ENCODE measurements at places on chromosomes 2 and 18. TPM values are rescaled to one million over a fixed set of nuclear protein-coding genes. Genes with fewer than 3 reads are reported as not detected.

GNAL gene
- 12.0 TPM for total RNA-seq

- DNase-seq, result no peak
Observed at GRCh38 chr2:12727641-12728040, 10.9 kb downstream of the TRIB2 start.

GRCh38 chr2:51025906-51026555 lies 5.9 kb downstream of the NRXN1 start:
- DNase-seq, result no peak

- no peak for DNase-seq
Observed at GRCh38 chr2:46379213-46380037, 82.2 kb downstream of the EPAS1 start.

DNA sequence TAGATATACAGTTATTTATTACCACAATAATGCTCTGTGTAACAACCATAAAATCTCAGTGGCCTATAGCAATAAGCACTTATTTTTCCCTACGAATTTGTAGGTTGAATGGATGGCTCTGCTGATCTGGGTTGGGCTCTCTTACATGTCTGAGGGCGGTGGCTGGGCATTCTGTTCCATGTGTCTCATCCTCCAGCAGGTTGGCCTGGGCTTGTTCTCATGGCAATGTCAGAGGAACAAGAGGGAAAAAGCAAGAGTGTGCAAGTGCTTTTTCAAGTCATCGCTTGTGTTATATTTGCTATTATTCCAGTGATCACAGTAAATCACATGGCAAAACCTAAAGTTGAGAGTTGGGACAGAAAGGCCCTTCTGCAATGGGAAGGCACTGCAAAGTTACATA lies 30.4 kb upstream of the MYO3B start:
- DNase-seq, result no peak

GRCh38 chr18:77677536-77677935 lies 427.9 kb downstream of the GALR1 start:
- no peak for DNase-seq

GRCh38 chr18:51316677-51317076 lies 119.2 kb upstream of the MEX3C start:
- no peak for DNase-seq

DNA sequence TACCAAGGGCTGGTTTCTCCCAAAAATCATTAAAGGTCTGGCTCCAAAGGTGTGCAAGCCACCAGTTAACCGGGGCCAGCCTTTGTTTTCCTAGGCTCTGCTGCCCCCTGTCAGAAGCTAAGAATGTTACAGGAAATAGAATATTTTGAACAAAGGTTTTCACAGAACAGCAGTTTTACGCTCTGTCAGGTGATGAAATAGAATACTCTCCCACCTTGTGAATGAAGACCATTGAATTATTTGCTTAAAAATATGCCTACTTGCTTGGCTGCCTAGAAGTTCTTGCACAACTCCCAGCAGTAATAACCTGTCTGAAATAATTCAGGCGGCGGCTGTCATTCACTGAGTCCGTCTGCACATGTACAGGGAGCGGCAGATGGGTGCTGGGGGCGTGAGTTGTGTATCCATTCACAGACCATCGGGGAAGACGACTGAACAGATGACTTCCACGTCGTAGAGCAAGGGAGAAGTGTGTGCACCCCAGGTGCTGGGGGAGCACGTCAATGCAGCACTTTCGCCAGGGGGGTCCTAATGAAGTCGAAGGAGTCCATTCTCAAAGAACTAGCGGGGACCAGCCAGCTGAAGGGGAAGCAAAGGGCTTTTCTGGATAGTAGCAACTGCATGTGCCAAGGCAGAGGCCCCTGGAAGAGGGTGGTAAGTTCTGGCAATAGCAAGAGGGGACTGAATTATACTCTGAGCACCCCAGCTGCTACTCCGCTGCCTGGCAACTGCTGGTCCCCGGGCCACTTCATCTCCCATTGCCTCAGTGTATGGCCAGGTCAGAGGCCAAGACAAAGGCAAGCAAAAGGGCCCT lies 56.1 kb downstream of the SF3B1 start:
- no peak for DNase-seq

DNA sequence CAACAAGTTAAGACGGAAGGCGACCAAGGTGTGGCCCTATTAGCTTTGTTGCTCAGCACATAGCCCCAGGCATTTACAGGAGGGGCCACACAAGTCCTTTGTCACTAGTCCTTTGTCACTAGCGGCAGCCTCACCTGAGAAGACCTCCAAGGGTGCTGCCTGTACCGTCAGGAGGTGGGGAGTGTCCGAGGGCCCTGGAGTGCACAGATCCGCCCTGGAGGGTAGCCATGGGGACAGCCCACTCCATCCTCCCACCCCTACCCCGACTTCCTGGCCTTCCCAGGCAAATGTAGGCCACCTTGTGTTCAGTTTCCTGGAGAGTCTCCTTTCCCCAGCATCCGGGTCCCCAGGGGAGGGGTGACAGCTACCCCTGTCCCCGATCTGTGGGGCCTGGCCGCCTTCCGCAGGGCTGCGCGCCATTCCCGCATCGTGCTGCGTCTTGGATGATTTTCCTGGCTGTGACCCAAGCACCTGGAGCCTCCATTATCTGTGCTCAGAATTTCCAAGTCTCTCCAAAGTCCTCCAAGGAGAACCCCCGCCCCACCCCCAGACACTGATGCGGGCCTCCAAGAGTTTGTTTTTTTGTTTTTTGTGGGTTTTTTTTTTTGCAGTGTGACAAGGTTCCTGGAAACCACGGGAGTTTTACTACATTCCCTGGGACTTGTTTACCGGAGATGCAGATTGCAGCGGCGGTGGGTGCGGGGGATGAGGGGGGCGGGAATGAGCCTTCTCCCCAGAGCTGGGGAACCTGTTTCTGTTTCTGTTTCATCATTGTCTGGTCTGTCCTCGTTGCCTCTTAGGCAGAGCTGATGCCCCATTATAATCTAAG lies 28.6 kb downstream of the TEX44 start:
- DNase-seq, result no peak

RAB27B gene
- 1.3 TPM for total RNA-seq

STARD6 gene
- not detected for total RNA-seq

DNA sequence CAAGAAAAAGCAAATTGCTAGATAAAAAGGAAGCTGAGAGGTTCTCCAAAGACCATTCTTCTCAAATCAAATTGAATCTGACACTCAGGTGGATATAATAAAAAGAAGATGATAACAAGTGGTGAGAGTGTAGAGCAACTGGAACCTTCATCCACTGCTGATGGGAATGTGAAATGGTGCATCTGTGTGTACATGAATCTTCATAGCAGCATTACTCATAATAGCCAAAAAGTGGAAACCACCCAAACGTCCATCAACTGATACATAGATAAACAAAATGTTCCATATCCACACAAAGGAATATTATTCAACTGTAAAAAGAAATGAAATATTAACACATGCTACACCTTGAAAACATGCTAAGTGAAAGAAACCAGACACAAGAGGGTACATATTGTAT lies 357.2 kb upstream of the EPHA4 start:
- DNase-seq, result no peak

DNA sequence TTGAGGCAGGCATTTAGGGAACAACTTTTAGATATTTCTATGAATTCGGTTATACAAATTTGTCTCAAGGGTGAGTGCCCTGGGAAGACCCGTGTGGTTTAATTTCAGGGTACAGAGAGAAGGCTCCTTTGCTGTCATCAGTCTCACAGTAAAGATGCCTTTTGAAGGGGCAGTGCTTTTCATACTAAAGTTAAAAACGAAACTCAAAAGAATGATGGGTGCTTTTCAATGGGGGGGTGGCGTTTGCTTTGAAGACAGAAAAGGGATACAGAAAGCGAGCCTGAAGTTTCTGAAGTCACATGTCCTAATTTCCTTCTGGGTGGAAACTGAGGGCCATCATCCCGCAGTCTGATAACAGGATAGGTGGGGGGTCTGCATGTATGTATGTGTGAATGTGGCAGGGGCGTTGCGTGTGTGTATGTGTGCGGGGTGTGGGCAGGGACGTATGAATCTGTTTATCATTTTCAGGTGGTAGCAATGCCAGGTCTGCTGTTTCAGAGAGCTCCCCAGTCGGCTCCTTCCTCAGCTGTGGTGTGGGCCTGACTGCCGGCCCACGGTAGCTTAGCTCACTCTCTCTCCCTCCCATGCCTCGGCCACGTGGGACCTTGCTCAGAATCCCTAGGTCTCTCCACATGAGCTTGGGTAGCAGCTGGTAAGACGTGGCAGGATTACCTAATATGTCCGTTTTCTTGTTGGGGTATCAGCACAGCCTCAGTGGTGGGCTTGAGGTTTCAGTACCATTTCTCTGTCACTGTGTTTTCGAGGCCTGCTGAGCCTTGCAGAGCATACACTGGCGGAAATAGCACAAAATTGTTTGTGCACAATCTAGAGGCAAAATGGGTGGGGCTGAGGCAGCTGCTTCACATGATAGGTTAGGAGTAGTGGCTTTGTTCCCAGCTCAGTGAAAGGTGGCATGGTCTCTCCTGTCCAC lies 32.7 kb downstream of the ARHGAP25 start:
- no peak for DNase-seq

KRTCAP3 gene
- total RNA-seq, result 1.8 TPM

POTEI gene
- total RNA-seq, result 0.26 TPM

GRCh38 chr2:150782613-150783012 lies 295.1 kb upstream of the RND3 start:
- DNase-seq, result no peak

RIOK3 gene
- 63.4 TPM for total RNA-seq

GRCh38 chr2:99974682-99975375 lies 167.6 kb downstream of the AFF3 start:
- DNase-seq, result no peak

DNA sequence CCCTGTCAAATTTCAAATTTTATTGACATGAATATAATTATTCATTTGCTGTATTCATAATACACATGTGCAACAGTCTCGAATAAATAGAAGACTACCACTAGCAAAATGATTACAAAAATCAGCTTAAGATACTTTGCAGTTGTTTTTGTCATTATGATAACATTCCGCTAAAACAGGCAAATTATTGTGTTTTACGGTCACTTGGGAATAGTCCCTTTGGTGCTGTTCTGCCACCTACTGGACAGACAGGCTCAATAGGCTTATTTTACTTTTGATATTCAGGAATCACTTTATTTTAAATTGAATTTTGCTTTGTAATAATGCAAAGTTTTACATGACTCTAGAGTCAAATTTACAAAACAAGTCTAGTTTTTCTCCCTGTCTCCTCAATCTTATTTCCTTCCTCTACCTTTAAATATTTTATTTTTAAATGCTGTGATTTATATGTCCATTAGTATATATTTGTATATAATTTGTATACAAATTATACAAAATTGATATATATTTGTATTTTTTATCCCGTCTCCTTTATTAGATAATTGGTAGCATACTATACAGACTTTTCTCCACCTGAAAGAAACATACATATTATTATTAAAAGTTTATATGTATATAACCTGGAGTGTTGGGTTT lies 456.3 kb downstream of the DLGAP1 start:
- DNase-seq, result no peak

DNA sequence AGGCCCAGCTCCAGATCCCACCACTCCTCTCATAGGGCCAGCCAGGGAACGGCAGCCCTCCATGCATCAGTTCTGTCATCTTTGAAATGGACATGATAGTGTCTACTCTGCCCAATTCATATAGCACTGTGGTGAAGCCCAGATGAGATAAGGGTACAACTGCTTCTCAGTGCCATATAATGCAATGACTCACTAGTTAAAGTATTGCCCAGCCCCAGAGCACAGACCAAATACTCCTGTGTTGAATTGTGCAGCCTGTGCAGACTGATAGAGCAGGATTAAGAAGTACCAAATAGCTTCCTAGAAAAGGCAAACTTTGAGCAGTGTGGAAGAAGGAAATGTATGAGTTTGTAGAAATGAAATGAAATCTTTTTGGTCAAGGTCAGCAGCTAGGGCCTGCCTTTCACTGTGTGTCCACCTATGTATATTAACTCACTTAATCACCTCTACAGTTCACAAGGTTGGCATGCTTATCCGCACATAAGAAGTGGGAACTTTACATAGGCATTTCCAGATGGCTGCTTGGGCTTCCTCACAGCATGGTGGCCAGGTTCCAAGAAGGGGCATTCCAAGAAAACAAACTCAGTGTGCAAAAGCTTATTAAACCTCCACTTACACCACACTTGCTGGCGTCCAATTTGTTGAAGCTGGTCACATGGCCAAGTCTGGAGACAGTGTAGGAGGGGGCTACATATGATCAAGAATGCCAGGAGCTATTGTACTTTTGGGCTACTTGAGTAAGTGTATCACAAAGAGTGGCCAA lies 102.8 kb upstream of the COPS8 start:
- no peak for DNase-seq

DNA sequence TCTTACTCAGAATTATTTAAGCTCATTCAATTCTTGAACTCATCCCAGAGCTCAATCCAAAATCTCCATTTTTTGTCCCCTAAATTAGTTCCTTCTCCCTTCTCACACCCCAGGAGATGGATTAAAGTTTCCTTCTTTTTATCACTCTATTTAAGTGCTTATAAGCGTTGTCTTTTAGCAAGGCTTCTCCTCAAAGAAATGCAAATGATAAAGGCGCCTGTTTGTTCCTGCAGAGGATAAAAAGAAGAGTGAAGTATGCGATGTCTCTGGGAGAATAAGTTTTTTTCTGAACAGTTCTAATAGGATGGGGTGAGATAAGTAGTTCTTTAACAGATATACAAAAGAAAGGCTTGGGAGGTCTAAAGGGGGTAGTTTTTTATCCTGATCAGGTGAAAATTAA lies 303.3 kb downstream of the CNTNAP5 start:
- no peak for DNase-seq

GRCh38 chr18:76364282-76365259 lies 130.5 kb downstream of the ZNF516 start:
- no peak for DNase-seq

DNA sequence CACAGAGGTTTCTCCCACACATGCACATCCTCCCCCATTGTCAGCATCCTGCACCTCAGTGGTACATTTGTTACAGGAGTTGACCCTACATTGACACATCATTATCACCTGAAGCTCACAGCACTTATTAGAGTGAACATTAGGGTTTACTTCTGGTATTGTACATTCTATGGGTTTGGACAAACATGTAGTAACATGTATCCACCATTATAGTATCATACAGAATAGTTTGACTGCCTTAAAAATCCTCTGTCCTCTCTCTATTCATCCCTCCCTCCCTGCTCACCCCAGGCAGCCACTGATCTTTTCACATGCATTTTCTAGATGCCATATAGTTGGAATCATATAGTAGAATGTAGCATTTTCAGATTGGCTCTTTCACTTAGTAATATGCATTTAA lies 53.5 kb downstream of the NXPH2 start:
- DNase-seq, result no peak

DNA sequence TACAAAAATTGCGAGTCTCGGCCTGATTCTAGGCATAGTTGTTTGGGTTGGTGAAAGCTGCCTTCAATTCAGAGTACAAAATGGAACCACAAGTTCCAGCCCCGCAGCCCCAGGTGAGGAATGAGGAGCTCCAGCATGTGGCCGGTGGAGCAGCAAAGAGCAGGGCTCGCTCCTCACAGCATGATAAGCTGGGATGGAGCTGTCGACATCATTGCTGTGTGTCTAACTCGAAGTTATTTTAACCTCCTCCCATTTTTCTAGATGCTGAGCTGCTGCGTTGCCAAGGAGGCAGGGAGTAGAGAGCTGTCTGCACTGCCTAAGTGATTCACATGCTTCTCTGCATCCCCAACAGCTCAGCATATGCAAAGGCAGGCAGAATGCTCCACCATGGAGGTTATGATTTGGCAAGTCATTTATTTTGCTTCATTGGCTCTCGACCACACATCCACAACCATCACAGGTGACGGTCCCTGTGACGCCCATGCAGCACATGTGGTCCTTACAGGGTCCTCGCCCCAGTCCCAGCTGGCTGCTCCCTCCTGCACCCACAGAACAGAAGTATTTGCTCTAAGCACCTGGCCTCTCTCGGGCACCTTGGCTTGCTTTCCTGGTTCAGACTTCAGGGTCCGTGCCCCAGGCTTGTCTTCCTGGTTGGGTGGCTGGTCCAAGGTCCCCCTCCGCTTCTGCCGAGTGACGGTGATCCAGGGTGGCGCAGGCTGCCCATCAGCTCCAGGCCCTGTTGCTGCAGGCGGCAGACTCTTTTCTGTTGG lies 66.0 kb upstream of the MGAT4A start:
- no peak for DNase-seq

All from aorta (tissue), 5 donors.